Fibroblast of skin of abdomen (primary cell): ENCODE measurements at places on chromosomes 11 and 22.
A peak's percentile ranks its signal among the peaks of the same experiment; 100 is the strongest.

DNA sequence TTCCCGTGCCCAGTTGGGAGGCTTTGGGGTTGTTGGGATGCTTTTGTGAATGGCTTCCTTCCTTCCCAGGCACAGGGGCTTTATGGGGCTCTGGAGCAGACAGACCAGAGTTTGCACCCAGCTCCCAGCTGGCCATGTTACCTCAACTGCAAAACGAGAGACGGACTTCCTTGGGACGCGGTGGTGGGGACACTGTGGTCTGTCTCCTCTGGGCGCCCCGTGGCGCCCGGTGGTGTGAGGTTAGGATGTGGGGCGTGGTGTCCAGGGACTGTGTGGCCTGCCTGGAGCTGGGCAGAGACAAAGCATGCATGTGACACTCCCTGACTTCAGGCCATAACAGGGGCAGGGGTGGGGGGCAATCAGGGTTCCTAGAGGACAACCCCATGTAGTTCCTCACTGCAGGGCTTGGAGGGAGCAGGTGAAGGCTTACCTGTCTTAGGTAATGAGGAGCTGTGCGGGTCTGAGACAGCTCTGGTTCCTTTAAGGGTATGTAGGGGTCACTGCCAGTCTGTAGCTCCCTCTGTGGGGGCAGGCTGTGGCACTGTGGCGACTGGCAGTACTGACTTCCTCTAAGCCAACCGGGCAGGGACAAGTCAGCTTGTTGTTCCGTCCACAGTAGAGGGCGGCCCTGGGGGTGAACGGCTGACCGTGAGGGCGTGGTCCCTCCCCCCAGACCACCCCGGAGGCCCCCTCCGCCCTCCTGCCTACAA, 14.4 kb downstream of the KCNQ1 start:
- DNase-seq: no peak

- no peak for DNase-seq
Measured at GRCh38 chr22:49063545-49063890, 764.2 kb downstream of the BRD1 start.

GRCh38 chr11:33987975-33988580, 63.5 kb upstream of the CAPRIN1 start:
- peak; percentile 74 for DNase-seq

- no peak for DNase-seq
Measured at GRCh38 chr22:50633086-50633485, 5.1 kb upstream of the ARSA start.

DNA sequence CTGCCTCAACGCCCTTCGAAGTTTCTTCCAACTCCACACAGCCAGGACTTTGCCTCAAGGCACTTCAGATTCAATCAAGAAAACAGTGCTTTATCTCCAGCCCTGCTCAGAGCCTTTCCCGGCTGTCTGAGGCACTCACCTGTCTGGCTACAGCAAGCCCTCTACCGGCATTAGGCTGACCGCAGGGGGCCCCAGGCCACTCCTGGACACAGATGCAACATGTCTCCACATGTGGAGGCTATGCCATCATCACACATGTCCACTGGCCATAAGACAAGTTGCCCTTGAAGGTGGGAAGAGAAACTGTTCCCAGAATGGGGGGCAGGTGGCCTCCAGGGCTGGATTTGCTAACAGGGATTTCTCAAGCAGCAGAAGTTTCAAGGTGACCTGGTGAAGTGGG, 10.0 kb downstream of the SCUBE1 start:
- DNase-seq: no peak

GRCh38 chr22:44855855-44856254, 103.5 kb downstream of the ARHGAP8 start:
- DNase-seq: no peak

DNA sequence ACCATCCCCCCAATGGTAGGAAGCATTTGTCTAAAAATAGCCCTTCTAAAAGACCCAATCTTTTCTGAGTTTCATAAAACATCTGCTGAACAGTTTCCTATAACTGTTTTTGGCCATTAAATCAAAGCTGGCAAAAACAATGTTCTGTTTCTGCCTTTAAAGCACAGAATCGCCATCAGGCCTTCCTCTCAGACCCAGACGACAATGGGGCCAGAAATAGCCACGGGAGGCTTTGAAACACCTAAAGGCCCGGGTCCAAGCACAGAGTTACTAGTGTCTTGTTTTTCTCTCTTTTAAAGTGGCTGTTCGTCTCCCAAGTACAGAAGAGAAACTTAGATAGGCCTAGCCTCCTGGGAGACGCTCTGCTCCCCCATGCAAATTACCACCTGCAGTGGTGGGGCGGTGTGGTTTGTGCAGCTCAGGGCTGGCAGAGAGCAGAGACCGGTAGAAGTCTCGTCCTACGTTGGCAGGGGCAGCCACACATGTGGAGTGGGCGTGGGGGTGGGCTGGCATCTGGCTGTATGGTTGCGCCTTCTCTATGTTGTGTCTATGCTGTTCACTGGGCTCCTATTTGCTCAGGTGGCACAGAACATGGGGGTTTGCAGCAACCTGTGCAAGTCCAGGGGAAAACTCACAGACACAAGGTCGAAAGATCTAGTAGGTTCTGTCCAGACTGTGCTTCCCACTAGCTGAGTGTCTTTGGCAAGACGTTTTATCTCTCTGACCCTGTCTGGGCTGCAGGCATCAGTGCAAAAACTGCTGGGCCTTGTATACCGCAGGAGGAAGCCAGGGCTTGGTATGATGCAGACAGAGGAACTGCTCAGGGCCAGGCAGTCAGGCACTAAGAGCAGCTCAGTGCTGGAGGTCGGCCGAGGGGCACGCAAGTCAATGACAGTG, 23.6 kb upstream of the ETS1 start:
- no peak for DNase-seq

DNA sequence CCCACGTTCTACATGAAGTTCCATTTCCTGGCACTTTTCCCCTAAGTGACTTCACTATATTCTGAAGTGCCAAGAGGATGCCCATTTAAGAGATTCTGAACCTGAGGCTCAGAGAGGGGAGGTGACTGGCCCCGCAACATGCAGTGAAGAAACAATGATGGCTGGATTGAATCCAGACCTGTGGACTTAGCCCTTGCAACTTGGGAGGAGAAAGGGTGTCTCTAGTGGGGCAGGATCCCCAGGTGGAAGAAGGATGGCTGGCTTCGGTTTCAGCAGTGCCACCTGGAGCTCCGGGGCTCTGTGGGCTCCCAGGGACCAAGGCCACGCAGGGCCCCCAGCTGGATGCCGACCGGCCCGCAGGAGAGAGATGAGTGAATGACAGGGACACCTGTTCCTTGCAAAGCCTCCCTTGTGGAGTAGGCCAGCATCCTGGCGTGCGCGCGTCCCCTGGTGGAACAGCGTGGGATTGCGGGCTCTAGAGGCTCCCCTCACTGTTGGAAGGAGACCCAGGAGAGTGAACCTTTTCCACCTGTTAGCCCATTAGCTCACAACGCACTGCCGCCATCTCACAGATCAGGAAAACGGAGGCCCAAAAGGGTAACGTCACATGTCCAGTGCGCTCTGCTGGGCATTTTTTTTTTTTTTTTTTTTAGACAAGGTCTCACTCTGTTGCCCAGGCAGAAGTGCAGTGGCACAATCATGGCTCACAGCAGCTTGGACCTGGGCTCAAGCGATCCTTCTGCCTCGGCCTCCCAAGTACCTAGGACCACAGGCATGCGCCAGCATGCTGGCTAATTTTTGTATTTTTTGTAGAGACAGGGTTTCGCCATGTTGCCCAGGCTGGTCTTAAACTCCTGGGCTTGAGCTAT, 104.7 kb downstream of the KIAA1671 start:
- no peak for DNase-seq

- peak; percentile 19 for DNase-seq
Measured at GRCh38 chr11:34976496-34977088, 60.2 kb downstream of the PDHX start.

DNA sequence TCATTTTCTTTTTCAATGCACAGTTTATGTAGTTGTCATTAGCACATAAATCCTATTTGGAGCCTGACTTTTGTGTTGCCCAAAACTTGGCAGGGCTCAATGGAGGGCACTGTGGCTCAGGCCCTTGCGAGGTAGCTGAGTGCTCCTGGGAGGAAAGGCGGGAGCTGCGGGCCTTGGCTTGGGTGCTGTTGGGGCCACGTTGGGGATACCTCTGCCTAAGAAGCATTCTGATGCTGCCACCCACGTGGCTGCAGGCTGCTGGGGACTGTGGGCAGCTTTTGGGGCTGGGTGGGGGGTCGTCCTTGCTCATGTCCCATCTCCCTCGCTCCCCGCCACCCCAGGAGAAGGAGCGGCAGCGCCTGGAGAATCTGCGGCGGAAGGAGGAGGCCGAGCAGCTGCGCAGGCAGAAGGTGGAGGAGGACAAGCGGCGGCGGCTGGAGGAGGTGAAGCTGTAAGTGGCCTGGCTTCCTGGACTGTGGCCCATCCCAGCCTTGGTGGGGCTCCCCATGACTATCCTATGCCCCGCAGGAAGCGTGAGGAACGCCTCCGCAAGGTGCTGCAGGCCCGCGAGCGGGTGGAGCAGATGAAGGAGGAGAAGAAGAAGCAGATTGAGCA, 20.9 kb downstream of the INCENP start:
- DNase-seq: no peak
